K562 (cell line): ENCODE measurements at places on chromosomes 5 and 9.

DNA sequence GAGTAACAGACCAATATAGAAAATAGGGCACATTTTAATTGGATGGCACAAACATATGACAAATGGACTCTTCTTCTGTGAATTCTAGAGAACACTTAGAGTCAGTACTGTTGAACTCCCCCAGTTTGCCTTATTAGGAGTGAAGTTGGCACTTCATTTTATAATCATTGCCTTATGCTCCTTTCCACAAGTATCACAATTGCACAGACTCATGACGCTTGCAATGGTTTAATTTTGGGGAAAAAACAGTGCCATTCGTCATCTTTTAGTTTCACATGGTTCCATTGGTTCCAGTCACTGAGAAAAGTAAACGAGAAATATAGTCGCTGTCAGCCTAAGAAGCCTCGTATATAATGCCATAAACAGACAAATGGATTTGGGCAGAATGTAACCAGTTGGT is 71.2 kb downstream of the LURAP1L start:
- no peak for DNase-seq

GRCh38 chr5:127294829-127295228 is 4.2 kb downstream of the MEGF10 start:
- no peak for DNase-seq

DNA sequence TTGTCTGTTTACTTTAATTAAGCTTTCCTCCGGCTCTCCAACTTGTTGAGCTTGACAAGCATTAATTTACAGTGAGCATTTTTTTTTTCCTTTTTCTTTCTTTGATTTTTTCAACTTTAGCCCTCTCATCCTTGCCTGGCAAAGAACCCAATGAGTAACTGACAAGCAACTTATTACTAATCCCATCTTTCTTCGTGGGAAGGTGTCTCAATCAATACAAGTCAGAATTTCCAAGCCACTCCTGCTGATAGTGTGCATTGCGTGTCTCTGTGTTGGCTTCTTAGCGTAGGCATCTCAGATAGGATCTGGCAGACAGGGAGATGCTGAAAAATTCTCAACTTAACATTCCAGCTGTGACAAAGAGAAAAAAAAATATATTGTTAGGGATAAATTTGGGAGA is 527.7 kb upstream of the WWC1 start:
- DNase-seq, result no peak

DNA sequence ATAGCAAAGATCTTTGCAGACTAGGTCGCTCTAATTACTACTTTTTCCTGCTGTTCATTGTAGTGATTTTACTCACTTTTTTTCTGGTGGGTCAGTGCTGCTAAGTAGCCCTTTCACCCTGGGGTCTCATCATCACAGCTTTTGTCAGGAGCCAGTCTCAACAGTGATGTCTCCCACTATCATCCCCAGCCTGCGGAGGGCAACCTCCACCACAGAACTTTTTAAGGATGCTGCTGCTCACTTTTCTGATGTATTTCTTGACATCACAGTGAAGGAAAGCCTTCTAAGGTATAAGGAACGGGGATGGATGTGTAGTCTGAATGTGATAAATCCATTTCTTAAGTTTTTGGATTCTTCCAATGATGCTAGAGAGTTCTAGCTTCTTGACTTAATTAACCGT is 242.5 kb upstream of the RIOK2 start:
- no peak for DNase-seq
